Fibroblast of skin of left quadriceps (primary cell): ENCODE measurements at places on chromosomes 1 and 21.

- DNase-seq = peak; percentile 64
Observed at GRCh38 chr1:231106347-231106746, 55.5 kb upstream of the TRIM67 start.

DNA sequence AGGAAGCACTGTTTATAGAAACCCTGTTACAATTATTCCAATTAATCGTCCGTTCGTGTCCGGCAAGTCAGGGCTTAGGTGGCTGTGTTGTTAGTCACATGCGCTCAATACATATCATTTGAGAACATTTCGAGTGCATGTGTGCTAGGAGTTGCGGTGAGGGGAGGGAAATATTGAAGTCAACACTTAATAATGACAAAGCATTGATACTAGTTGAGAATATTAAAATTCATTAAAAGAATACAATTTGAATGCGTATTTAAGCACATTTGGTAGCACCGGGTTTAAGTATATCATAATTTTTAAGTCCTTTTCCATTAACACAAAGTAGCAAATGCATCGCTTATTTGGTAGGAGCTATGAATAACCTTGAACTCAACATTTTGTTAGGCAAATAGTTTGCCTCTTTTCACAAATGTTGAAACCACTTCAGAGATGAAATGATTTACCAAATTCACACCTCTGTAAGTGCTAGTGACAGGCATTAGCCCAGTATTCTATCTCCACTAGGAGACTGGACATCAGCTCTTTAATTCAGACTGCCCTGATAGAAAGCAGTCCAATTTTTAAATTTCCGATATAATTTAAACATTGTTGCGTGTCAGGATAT is 1.1 kb upstream of the SERBP1 start:
- no peak for DNase-seq

DNA sequence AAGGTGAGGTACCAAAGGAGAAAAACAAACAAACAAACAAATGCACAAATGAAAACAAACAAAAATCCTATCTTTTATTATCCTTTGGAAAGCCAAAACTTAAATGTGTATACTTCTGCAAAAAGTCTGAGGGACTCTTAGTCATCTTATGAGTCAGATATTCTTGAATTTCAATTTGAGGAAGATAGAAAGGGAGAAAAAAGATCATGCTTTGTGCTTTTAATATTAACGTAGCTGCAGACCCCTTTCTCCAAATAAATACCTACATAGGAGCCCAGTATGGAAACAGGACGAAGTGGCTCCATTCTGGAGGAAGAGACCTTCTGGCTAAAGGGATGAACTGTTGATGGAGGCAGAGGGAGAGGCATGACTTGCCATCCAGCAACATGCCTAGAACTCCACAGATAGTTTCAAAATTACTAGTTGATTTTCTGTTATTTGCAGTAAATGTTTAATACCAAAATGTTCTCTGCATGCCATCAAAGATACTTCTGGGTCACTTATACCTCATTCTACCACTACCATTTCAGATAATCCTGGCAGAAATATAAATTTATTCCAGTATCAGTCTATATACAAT is 25.4 kb downstream of the NUP210L start:
- DNase-seq = no peak

DNA sequence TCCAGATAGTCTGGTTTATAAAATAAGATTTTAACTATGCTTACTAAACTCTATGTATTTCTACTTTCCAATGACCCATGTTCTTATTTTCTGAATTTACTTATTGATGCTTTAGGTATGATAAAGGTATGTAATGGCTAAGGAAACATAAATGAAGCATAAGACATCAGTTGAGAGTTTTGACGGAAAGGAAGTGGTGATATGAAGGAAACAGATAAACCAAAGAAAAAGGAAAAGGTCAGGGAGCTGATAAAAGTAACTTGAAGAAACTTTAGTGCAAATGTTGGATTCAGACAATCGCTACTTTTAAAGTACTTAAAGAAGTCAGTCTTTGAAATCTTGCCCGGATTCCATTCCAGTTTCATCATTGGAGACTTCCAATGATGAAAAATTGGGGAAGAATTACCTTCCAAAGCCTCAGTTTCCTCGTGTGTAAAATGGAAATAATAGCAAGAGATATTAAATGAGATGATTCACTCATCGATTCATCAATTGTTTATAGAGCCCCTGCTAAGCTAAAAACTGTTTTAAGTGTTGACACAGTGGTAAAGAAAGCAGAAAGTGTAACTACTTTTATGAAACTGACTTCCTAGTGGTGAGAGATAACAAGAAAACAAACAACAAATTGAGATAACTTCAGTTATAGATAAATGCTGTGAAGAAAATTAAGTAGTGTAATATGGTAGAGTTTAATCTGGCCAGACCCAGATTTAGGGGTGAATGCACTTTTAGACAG is 10.6 kb downstream of the PTPRC start:
- no peak for DNase-seq

- DNase-seq = no peak
Observed at GRCh38 chr1:57945045-57945444, 521.2 kb upstream of the DAB1 start.

DNA sequence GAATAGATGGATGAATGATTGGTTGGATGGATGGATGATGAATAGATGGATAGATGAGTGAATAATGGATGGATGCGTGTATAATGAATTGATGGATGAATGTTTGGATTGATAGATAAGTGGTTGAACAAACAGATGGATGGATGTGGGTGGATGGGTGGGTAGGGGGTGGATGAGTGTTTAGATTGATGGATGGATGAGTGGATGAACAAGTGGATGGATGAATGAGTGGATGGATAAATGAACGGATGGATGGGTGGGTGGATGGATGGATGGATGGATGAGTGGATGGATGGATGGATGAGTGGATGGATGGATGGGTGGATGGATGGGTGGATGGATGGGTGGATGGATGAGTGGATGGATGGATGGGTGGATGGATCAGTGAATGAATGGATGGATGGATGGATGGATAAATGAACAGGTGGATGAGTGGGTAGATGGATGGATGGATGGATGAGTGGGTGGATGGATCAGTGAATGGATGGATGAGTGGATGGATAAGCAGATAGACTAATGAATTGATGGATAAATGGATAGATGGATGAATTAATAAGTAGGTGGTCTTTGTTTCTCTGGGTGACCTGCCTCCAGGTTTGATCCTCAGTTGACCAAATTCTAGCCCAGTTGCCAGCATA is 64.3 kb downstream of the SPSB1 start:
- DNase-seq = no peak

DNA sequence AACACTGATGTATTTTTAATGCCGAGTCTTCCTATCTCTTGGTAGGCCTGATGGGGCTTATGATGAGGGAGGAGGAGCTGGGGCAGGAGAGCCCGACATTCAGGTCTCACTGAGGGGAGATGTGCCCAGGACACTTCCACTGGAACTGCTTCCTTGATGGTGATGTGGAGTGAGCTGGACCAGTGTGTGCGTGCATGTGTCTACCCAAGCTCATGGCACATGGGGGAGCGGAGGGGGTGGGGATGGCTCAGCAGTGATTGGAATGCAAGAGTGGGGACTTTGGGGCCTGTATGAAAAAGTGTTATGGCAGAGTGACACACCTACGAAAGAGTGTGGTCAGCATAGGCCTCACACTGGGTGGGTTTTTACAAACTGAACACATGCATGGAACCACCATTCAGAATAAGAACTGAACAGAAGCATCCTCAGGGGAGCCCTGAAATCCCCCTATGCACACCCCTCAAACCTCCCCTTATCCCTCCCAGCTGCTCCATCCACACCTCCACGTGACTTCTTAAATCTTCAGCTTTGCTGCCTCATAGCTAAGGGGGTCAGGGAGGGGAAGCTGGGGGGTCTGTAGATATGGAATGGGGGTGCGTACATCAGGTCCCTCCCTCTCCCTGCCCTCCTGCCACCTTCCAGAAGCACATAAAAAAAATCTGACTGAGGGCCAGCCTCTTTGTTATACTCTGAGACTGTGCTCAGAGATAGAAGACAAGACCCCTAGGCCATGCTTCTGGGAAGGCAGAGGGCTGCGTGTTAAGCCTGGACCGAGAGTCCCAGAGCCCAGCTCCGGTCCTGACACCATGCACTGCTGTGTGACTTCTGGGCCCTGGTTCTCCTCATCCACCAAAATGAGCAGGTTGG is 11.6 kb downstream of the IL6R start:
- DNase-seq = no peak

DNA sequence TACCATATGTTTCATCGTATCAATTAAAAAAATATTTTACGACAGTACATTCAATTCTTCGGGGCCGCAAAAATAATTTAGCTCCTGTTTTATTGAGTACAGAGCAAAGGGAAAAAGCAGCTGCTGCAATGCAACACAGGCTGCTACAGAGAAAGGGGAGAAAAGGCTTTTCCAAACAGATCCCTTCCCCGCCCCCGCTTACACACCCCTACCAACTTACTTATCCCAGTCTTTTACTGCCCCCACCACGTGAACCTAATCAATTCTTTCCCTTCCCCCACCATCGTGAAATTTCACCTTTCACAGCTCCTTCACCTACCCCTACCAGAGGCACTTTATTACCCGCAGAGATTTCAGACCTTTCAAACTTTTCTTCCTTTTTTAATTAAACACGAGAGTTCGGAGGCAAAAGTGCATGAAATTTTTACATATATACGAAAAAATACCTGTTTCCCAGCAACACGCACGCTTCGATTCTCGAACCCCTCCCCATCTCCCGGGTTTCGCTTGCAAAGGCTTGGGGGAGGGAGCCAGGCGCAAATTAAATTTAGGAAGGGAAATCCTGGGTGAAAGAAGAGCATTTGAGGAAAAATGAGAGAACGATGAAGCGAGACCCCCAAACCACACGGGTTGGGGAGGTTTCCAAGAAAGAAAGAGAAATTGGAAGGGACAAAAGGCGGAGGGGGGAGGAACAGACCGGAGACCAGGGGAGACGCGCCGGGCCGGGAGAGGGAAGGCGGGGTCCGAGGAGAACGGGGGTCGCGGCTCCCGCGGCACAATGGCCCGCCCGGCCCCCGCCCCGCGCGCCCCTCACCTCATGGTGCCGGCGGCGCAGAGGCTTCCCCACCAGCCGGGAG is 823 bp downstream of the ENAH start:
- DNase-seq = no peak

DNA sequence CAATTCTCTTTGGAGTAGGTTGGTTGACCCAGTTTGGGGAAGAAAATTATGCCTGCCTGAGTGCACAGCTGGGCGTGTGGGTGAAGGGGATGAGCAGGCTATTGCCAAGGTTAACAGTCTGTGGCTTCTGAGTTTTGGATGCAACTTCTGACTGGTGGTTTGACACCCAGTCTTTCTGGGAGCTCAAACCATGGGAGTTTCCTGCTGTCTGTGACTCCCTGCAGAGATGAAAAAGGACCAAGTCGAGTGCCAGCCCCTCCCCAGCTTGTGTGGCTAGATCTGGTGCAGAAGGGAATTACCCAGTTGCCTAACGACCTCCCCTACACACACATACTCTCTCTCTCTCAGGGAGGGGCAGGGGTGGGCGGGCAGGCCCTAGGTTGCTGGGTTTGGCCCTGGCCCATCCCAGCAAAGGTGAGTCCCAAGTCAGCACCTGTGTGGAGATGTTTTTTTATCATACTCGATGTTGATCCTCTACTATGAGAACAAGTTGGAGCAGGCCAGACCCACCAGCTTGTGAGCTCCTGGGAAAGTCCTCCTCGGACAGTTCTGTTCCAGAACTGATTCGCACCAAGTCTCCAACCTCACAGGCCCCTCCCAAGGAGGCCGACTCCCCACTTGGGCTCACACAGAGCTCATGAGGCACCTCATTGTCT is 28.2 kb downstream of the PKP1 start:
- no peak for DNase-seq

DNA sequence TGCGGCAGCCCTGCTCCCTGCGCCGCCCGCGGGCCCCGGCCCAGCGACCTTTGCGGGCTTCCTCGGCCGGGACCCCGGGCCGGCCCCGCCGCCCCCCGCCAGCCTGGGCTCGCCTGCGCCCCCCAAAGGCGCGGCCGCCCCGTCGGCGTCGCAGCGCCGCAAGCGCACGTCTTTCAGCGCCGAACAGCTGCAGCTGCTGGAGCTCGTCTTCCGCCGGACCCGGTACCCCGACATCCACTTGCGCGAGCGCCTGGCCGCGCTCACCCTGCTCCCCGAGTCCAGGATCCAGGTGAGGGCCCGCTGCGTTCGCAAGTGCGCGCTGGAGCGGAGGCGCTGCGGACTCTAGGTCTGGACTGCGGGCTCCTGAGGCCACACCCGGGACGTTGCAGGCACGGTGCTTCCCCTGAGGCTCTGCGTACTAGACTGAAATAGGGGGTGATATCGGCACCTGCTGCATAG is 351 bp downstream of the MIXL1 start:
- no peak for DNase-seq

- no peak for DNase-seq
Observed at GRCh38 chr1:219537223-219537631, 75.7 kb downstream of the ZC3H11B start.

DNA sequence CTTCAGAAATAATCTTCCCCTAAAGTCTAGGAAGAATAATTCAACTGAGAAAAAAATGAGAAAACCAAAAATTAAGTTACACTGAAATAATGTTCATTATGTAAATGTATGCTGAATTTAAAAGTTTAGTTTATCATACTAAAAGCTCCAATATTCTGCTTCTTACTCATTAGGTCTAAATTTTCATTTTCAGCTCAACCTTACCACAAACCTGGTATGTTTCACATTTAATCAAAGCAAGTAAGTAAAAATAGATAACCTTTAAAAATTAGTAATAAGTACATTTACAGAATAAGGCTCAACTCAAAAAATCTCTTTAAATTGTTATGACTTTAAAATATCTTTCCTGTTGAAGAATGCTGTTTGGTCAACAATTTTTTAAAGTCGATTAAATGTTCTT is 15.0 kb downstream of the BTG3 start:
- no peak for DNase-seq

GRCh38 chr21:43304206-43304605 is 122.7 kb downstream of the SIK1 start:
- DNase-seq = no peak

DNA sequence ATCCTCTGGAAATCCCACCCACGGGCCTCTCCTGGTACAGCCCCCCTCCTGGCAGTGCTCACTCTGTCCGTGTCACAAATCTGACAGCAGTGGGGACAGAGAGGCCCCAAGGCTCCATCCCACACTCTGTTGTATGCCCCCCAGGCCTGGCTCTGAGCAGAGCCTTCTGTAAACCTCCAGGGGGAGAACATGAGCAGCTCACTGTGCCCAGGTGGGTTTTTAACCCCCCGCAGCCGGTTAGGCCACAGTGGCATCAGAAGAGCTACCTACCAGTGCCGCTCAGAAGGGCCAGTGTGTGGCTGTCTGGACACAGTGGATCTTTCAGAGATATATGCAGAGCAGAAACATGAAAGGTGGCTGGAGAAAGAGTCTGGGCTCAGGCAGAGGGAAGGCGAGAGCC is 12.0 kb upstream of the GPR153 start:
- no peak for DNase-seq
